ENCODE measurements at places on chromosomes 3 and 15.

GRCh38 chr3:26375843-26376530 is 246.6 kb upstream of the LRRC3B start:
- DNase-seq: no peak

GRCh38 chr15:72192416-72192815 is 5.2 kb downstream of the GRAMD2A start:
- no peak for DNase-seq

DNA sequence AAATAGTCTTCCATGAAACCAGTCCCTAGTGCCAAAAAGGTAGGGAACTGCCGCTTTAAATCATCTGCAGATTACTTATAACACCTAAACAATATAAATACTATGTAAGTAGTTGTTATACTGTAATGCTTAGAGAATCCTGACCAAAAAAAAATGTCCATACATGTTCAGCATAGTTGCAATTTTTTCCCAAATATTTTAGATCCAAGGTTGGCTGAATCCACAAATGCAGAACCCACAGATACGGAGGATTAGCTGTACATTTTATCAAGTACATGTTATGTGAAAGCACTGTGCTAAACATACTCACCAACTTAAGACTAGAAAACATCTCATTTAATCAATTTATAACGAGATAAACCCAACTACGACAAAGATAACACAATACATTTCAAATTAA is 9.3 kb downstream of the MSL2 start:
- no peak for DNase-seq

DNA sequence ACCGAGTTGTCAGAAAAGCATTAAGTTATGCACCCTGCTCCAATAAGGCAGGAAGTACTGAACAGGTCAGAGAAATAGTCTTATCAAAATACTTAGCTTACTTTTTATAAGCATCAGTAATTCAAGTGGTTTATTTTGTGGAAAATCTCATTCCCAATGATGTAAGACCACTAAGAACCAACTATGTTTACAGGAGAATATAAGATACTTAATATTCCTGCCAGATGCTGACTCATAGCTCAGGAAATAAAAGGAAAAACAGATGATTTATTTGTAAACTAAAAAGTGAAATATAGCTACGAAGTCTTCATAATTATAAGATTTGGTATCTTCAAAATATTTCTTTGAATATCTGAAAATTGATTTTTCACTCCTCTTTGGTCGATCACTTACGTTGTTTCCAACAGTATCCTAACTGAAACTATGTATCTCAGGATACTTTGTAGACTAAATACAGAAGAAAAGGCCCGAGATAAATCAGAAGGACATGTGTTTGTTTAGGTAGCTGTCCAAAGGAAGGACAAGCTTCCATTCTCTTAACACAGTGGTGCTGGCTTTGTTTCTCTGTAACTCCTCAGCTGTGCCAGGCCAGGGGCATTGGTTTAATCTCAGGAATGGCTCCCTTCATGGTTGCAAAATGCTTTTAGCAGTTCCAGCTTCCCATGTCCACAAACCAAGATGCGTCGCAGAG is 295.8 kb downstream of the GBE1 start:
- no peak for DNase-seq

DNA sequence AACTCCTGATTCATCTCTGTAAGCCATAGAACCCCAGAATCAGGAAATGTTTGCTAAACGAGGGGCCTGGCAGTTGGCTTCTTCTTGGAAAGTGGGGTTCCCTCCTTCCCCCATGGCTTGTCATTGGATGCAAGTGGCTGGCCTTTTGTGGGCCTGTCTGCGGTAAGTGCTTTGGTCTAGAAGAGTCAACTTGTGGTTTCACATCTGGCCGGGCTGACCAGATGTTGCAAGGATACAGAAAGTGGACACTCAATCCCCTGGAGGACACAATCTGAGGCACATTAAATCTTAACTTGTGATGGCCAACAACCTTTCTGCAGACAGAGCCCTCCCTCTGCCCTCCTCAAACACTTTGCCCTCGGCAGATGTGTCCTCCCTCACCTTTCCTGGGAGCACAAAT is 1.1 kb downstream of the FAH start:
- no peak for DNase-seq

- DNase-seq: no peak
Observed at GRCh38 chr3:61847784-61848462, 286.6 kb downstream of the PTPRG start.

DNA sequence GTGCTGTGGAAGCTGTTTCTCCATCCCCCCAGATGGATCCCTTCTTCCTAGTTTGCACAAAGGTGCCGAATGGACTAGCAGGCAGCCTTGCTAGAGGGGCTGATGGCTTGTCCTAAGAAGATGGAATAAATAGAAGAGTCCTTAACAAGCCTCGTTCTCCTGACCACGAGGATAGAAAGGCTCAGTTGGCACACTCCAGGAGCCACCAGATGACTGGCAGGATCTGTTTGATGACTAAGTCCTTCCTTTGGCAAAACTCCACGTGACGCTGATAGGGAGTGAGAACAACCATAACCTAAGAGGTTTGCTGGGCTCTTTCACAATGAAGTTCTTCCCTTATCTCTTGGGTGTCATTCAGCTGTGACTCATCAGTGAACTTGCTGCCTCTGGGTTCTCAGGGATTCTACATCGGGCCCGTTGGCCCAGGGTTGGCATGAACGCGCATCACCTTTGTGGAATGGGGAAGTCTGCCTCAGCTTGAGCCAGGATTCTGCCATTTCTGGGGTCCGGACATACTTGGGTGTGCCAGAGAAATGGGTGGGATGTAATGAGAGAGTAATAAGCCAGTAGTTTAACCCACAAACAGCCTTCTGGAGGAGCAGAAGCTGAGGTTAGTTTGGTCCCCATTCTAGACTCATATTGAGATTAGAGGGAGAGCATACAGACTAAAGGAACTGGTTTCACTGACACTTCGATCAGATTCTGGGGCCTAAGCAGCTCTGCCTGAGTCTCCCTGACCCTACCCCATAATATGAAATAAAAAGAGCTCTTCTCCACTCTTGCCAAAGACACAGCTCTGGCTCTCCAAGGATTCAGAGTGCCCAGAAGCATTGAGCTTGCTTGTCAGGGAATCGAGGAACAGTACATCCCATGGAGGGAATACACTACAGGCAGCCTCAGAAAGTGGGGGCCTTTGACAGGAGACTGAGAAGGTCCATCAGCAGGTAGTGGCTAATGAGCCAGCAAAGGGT is 2.0 kb upstream of the MELTF start:
- DNase-seq: no peak

DNA sequence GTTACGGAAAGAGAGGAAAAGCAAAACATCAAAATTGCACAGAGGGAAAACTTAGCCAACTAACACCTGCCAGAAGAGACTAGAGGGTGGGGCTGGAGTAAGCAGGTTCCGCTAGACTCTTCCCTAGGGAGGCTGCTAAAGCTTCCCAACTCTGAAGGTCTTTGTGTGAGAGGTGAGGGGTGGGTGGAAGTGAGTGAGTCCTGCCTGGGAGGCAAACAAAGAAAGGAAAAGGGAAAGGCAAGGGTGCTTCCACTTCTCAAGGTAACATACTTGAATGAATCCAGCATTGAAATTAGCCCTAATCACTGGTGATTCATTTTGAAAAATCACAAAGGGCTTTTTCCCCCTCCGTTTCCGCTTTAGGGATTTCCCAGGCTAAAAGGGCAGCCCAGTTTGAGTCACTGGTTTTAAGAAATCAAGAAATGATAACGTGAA is 220.5 kb upstream of the ADAMTS9 start:
- no peak for DNase-seq

- no peak for DNase-seq
Observed at GRCh38 chr15:31468911-31469785, 142.5 kb downstream of the KLF13 start.

DNA sequence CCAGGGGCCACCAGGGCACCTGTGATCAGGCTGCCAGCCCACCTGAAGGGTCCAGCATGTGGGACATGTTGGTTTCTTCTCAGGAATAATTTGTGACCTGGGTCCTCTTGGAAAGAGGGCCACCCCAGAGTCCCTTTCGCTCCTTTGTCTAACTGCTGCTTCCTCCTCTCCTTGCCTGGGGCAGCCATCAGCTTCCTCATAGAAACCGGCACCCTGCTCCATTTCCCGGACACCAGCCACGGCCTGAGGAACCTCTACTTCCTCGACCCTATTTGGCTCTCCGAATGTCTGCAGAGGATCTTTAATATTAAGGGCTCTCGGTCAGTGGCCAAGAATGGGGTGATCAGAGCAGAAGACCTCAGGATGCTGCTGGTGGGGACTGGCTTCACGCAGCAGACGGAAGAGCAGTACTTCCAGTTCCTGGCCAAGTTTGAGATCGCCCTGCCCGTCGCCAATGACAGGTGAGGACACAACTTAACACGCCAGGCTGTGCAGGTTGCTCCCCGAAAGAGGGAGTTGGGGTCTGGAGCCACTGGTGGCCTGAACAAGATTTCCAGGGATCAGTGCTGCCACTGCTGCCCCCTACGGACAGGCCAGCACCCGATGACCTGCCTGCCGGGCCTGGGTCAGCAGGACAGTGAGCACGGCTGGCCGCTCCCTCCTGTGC is 109.7 kb downstream of the LRRK1 start:
- no peak for DNase-seq

DNA sequence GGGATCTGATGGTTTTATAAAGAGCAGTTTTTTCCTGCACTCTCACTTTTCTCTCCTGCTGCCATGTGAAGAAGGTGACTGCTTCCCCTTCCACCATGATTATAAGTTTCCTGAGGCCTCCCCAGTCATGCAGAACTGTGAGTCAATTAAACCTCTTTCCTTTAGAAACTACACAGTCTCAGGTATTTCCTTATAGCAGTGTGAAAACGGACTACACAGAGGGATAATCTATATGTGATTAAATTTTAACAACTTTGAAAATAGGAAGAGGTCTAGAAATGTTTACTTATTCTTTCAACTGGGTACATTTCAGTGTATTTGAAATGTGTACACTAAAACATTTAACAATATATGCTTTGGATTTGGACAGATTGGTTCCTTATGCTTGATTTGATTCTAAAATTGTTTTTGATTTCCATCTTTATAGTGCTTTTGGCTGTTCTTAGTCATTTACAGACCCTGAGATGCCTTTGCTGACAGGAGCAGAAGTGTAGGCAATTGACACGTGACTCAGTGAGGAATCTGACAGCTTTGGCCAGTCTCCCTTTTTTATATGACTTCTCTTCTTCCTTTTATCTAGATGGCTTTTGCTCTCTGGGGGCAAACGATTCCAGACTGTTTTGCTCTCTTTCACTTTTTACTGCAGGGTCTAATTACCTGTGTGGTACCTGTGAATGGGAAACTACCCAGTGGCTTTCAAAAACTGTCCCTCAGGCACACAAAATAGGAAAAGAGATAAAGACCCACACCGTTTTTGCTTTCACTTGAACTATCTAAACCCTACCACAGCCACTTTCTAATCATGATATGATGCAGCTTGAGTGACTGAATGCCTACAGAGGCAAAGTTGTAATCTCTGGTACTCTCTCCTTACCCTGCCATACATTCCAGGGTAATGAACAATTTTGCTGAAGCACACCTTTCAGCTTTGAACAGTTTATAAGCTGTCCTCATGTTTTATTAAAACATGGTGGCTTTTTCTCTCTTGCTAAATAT is 422.6 kb downstream of the ROBO1 start:
- no peak for DNase-seq

- DNase-seq: no peak
Observed at GRCh38 chr3:141250342-141250741, 18.7 kb downstream of the PXYLP1 start.

GRCh38 chr3:178086144-178086825 is 450.0 kb upstream of the KCNMB2 start:
- no peak for DNase-seq

GRCh38 chr3:126973814-126974213 is 9.1 kb upstream of the PLXNA1 start:
- DNase-seq: no peak

DNA sequence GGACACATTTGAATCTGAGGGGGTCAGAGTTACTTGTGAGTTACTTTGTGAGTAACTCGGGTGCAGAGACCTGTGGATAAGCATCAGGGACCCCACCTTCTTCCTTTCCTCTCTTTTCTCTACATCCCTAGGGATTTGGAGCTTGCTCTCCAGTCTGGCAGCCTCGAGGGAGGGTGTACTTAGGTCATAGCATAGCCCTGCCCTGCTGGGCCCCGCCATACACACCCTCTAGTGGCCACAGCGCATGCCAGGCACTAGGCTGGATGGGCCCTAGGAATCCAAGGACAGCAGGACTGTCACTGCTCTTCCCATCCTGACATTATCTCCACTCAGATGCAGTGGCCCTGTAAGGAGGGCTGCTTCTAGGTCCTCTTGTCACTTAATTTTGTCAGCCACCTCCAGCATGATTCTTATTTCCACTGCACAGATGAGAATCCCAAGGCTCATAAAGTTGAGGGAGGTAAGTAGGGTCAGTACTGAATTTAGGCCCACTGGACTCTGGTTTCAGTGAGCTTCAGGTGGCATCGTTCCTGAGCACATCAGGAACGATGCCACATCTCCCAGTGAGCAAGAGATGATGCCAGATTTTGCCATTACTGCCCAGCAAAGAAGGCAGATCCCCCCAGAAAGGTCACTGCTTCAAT is 3.6 kb upstream of the SMAD6 start:
- no peak for DNase-seq

GRCh38 chr3:123283074-123283473 is 81.3 kb downstream of the SEC22A start:
- DNase-seq: no peak

DNA sequence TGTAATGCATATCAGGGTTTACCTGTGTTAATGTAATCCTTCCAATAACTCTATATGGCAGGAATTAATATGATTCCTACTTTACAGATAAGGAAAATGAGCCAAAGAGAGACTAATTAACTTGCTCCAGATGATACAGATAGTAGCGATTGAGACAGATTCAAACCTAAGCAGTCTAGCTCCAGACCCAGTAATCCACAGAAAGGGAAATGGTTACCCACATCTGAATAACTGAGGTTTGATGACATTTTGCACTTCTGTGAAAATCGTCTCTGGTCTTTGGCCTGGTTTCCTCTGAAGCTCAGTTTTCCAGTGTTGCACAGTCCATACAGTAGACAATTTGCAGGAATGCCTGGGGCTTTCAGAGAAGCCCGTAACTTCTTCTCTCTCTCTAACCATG is 177.1 kb upstream of the UMPS start:
- no peak for DNase-seq

GRCh38 chr3:160403028-160403545 is 3.6 kb downstream of the SMC4 start:
- DNase-seq: no peak

- DNase-seq: no peak
Observed at GRCh38 chr15:74657846-74658245, 38.0 kb downstream of the EDC3 start.

GRCh38 chr15:80497221-80497620 is 93.0 kb downstream of the ARNT2 start:
- DNase-seq: no peak

GRCh38 chr3:172542999-172543398 is 19.8 kb upstream of the TNFSF10 start:
- no peak for DNase-seq

GRCh38 chr3:49966233-49966942 is 26.4 kb downstream of the RBM6 start:
- no peak for DNase-seq

GRCh38 chr3:31789429-31789828 is 191.6 kb downstream of the OSBPL10 start:
- no peak for DNase-seq

GRCh38 chr15:63481105-63481810 is 23.1 kb upstream of the USP3 start:
- no peak for DNase-seq
